ENCODE measurements at places on chromosomes 7 and 10.

- DNase-seq, result peak; percentile 63
Measured at GRCh38 chr7:47724335-47724982, 142.5 kb upstream of the TNS3 start.

GRCh38 chr10:26624006-26624405, 73.5 kb upstream of the PDSS1 start:
- no peak for DNase-seq

GRCh38 chr7:144489504-144489903, 86.0 kb upstream of the NOBOX start:
- no peak for DNase-seq

DNA sequence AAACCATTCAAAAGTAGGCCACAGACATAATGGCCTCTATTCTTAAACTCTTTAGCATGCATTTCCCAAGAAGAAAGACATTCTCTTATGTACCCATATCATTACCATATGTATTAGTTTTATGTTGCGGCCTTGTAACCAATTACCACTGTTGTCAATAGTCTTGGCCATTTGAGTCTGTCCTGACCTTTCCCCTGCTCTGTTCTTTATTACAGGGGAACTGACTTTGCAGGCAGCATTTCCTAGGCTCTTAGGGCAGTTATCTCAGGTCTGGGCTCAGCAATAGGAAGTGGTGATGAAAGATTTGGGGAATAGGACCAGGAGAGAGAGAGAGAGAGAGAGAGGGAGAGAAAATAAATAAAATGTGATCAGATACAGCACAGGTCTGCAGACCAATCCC, 194.5 kb upstream of the LRGUK start:
- no peak for DNase-seq

- no peak for DNase-seq
Measured at GRCh38 chr7:25849500-25850184, 302.4 kb upstream of the NFE2L3 start.

GRCh38 chr7:65980478-65981250, 1.3 kb downstream of the GUSB start:
- DNase-seq, result no peak

- DNase-seq, result no peak
Measured at GRCh38 chr7:151135525-151135845, 32.0 kb downstream of the GBX1 start.

GRCh38 chr7:33853361-33854062, 51.8 kb upstream of the BMPER start:
- DNase-seq, result no peak

- DNase-seq, result no peak
Measured at GRCh38 chr10:132833421-132834111, 47.6 kb upstream of the NKX6-2 start.

- no peak for DNase-seq
Measured at GRCh38 chr10:6530211-6530840, 49.8 kb downstream of the PRKCQ start.

- no peak for DNase-seq
Measured at GRCh38 chr7:104034679-104035078, 45.2 kb upstream of the RELN start.

- DNase-seq, result no peak
Measured at GRCh38 chr10:108034829-108035228, 870.3 kb upstream of the SORCS1 start.

- no peak for DNase-seq
Measured at GRCh38 chr10:44167752-44168151, 217.1 kb downstream of the CXCL12 start.

GRCh38 chr10:125085258-125086054, 74.9 kb downstream of the CTBP2 start:
- no peak for DNase-seq

GRCh38 chr10:123607386-123607785, 58.8 kb upstream of the GPR26 start:
- peak; percentile 92 for DNase-seq

DNA sequence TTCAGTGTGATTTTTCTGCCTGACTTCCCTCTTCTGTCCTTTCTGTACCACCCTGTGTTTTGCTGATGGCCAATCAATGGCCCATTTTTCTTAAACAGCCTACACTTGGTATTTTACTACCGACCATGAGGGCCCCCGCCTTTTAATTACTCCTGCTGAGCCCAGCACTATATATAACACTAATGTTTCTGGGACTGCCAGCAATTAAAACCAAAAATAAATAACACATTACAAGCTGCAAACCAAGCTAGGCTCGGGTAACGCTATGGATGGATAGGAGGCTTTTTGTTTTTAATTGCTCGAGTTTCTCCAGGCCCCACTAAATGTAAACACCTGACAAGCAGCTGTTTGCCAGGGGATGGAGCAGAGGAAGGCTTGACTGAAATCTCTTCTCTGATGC, 915.4 kb upstream of the AUTS2 start:
- DNase-seq, result no peak

DNA sequence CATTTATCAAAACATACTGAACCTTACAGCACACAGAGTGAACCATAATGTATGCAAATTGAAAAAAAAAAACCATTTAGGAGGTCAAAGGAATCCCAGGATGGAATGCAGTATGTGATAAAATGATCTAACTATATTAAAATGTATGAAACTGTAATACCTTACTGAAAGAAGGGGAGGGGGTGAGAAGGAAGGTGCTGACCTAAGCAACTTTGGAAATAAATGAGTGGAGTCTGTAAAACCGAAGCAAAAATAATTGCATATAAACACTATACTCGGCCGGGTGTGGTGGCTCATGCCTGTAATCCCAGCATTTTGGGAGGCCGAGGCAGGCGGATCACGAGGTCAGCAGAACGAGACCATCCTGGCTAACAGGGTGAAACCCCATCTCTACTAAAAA, 69.4 kb downstream of the XPNPEP1 start:
- no peak for DNase-seq

DNA sequence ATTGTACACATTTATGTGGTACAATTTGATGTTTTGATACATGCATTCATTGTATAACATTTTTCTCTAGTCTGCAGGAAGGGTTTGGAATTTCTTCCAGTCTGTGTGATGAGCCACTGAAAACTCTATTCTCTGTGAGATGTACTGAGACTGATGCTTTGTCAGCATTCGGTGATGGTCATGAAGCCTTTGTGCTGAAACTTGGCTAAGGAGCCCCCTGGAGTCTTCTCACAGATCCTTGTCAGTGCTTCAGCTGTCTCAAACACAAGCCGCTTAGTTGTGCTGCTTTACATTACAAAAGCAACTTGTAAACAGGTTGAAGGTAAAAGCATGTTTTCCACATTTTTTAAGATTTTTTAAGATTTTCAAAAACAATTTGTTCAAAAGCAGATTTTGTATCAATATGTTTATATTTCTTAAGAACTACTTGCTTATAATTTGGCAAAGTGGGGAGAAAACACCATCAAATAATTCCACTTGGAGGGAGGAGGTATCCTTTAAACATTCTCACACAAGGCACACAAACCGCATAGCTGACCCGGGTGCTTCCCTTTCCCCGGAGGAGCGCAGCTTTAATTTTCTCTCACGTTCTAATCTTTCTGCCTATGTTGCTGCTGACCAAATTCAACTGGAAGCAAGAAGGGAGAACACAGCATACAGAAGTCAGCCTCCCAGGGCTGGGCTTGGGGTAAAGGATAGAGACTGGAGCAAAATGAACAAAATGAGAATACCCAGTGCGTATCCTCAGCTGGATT, 249.8 kb upstream of the VSTM2A start:
- peak; percentile 81 for DNase-seq

DNA sequence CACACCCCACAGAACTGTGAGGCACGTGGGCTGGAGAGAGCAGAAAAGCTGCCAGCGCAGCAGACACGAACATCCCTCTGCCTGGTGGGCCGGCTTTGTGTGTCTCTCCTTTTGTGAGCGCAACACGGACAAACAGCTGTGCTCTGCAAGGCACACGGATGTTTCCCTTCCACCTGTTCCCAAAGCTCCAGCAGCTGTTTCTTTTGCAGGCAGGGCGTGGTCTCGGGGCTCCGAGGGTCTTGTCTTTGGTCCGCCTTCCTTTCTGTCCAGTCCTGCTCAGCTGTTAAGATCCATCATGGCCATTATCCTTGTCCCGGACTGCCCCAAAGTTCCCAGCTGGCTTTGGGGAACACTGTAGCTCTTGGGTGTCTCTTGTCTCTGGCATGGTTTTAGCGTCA, 32.7 kb upstream of the SH2B2 start:
- DNase-seq, result no peak

- no peak for DNase-seq
Measured at GRCh38 chr10:93464776-93465388, 17.3 kb downstream of the MYOF start.

GRCh38 chr7:79452495-79453265, 787 bp downstream of the MAGI2 start:
- DNase-seq, result peak; percentile 73

GRCh38 chr10:22427101-22427500, 81.8 kb downstream of the SPAG6 start:
- DNase-seq, result peak; percentile 60

- no peak for DNase-seq
Measured at GRCh38 chr10:79479283-79479909, 32.9 kb upstream of the EIF5AL1 start.

DNA sequence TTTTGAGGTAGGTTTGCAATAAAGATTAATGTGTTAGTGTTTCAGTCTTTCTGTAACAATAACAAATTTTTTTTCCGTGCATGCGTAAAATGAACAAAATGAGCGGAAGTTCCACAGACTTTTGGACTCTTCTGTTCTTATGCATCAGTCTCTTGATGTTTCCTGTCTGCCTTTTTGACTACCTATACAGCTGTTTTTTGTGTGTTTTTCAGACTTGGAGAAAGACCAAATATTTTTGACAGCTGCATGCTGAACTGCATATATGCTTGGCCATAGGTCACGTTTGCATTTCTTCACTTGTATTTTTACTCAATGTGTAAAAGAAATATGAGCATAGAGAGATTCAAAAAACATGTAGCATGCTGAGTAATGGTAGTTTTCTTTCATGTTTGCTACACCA, 119.3 kb downstream of the BBS9 start:
- no peak for DNase-seq

GRCh38 chr7:2567679-2568278, 9.0 kb downstream of the IQCE start:
- DNase-seq, result peak; percentile 85

GRCh38 chr7:4208086-4208485, 474.0 kb upstream of the FOXK1 start:
- DNase-seq, result no peak

GRCh38 chr10:126301701-126302475, 86.4 kb downstream of the ADAM12 start:
- no peak for DNase-seq

All from endodermal cell (in vitro differentiated cells).